T-helper 2 cell treated with Interferon-gamma antibody and Interleukin-4, amounts not matched to agents 5 μg/mL and 100 μg/mL, for 36 hours (primary cell): ENCODE measurements at places on chromosomes 7 and 10.
A peak's percentile ranks its signal among the peaks of the same experiment; 100 is the strongest.

DNA sequence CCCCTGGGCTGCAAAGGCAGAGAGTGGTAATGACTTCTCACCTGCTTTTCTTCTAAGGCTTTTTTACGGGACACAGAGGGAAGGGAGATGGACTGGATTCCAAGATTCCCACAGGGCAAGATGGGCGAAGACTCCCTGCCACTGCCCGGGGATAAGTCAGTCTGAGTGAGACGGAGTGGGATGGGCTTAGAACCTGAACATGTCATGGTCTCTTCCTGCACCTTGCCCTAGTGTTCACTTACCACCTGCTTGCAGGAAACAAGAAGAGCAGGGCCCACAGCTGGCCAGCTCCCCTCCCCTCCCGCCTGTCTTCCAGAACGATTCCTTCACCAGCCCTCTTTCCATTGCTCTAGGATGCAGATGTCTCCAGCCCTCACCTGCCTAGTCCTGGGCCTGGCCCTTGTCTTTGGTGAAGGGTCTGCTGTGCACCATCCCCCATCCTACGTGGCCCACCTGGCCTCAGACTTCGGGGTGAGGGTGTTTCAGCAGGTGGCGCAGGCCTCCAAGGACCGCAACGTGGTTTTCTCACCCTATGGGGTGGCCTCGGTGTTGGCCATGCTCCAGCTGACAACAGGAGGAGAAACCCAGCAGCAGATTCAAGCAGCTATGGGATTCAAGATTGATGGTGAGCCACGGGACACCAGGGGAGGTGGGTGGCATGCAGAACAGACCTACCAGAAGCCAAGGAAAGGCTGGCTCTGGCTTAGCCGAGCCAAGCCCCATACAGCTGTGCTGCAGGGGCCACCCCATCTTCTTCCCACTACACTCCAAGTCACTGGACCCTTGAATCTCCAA is 1.3 kb downstream of the SERPINE1 start:
- DNase-seq, result no peak

- no peak for DNase-seq
Measured at GRCh38 chr7:67406976-67407375, 410.3 kb downstream of the TYW1 start.

DNA sequence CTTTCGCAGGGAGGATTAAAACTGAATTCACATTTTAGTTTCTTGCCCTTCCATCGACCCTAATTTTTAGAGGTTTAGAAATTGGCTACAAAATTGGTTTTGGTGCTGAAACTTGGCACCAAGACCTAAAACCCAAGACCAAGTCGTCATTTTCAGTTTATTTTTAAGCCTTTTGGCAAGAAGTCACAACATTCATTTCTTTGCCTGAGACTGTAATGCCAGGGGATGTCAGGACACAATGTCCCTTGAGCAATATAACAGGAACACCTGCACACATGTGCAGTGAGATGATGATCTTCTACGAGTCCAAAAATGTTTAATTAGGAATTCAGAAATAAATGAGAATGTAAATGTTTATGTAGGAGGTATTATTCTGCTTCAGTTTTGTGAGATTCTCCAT is 335.4 kb upstream of the ANKRD30A start:
- DNase-seq, result no peak

DNA sequence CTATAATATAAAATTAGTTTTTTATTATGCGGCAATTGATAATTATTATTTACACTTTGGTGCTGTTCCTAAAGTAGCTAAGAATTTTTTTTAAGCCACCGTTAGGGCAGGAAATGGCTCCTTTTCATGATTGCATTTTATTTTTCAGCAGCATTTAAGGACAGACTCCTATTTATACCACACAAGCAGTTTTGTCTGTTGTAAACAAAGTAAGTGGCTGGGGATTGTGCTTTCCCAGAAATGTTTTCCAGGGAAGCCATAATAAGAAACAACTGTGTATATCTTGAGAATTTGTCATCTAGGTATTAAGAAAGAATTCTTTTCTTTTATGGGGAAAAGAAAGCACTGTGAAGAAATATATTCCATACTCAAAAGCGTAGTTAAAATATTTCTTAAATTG is 232.0 kb downstream of the VTI1A start:
- DNase-seq, result no peak

DNA sequence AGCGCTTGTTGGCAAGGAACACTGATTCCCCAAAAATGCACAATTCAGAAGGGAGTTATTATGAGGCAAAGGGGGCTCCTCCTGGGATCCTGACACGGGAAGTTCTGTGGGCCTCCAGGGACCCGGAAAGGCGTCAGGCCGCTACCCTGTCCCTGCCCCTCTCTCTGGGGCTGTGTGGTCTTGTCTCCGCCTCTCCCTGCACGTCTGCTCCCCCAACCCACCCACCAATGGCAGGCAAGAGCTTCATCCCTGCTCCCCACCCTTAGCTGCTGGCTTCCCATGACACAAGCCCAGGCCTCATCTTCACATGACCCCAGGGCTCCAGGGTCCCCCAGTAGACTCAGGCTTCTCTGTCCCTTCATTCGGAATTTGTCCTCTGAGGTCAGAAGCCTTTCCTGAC is 31.0 kb upstream of the ADRB1 start:
- no peak for DNase-seq

DNA sequence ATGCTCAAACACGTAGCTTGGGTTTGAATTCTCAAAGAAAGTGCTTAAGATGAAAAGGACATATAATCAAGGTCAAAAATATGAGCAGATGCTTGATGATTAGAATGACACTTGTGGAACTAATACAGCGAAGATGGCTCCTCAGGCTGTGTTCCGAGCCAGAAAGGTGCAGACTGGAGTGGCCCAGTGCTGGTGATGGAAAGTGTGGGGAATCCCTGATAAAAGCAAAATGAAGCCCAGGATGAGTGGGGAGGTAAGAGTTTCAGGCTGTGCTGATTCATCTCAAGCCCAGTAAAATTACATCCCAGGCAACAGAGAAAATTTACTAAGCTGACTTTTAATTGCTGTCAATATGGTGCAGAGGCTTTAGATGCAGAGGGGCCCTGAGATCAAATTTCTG is 77.8 kb upstream of the IKZF1 start:
- peak; percentile 53 for DNase-seq

GRCh38 chr10:72445851-72446250 is 91.1 kb upstream of the DNAJB12 start:
- no peak for DNase-seq

DNA sequence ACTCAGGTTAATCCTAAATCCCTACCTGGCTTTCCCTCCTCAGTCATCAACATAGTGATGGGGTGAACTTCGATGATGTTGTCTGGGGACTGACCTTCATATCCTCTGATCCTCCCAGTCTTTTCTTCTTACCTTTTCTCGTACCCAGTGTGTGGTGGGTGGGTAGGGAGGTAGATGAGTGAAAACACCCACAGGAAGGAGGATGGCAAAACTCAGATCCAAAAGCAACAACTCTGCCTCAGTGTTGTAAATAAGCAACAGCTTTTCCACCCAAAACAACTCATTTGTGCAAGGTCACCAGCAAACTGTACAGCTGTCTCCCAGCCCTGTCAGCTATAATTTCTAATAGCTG is 38.6 kb downstream of the VOPP1 start:
- DNase-seq, result no peak

GRCh38 chr7:117251687-117252086 is 71.2 kb downstream of the WNT2 start:
- no peak for DNase-seq
